Ureter (tissue), 1 donor: ENCODE measurements at places on chromosomes 7 and 10. TPM values are rescaled to one million over a fixed set of nuclear protein-coding genes. Genes with fewer than 3 reads are reported as not detected.

GRCh38 chr7:49580000-49580399 lies 193.4 kb upstream of the VWC2 start:
- no peak for DNase-seq

- no peak for DNase-seq
These were observed 174.3 kb downstream of the NRP1 start for GRCh38 chr10:33160151-33160550.

The DNAJC12 gene
- total RNA-seq = 1.8 TPM

The CDC14C gene
- not detected for total RNA-seq

The GRID2IP gene
- total RNA-seq = 2.6 TPM

The AUTS2 gene
- 119 TPM for total RNA-seq

The NPC1L1 gene
- total RNA-seq = 0.10 TPM

The GLCCI1 gene
- 25.5 TPM for total RNA-seq

DNA sequence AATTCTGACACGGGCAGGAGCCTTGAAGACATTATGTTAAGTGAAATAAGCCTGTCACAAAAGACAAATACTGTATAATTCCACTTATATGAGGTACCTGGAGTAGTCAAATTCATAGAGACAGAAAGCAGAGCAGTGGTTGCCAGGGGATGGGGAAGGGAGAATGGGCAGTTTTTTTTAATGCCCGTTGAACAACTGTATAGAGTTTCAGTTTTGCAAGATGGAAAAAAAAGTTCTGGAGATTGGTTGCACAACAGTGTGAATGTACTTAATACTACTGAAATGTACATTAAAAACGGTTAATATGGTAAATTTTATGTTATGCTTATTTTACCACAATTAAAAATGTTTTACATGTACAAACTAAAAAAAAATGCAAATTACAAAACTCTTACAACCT lies 63.6 kb upstream of the EFCAB10 start:
- DNase-seq = no peak

GRCh38 chr10:129694184-129694583 lies 227.1 kb downstream of the MGMT start:
- DNase-seq = no peak

The FGFR2 gene
- 36.2 TPM for total RNA-seq

The LRRC4 gene
- 1.3 TPM for total RNA-seq

GRCh38 chr10:111035542-111035941 lies 41.3 kb upstream of the ADRA2A start:
- no peak for DNase-seq

The DOCK1 gene
- total RNA-seq = 97.7 TPM

- no peak for DNase-seq
These were observed 89.4 kb downstream of the INPP5A start for GRCh38 chr10:132626761-132627665.

- DNase-seq = no peak
These were observed 382.7 kb downstream of the SFMBT2 start for GRCh38 chr10:7027913-7028808.

GRCh38 chr10:75395932-75396630 lies 5.5 kb downstream of the ZNF503 start:
- no peak for DNase-seq

- no peak for DNase-seq
These were observed 206.5 kb upstream of the CNTNAP2 start for GRCh38 chr7:145909991-145910513.

The CDHR3 gene
- 6.0 TPM for total RNA-seq

The MYL10 gene
- not detected for total RNA-seq

The EMX2 gene
- 46.1 TPM for total RNA-seq
